ENCODE measurements at places on chromosomes 12 and 14.

DNA sequence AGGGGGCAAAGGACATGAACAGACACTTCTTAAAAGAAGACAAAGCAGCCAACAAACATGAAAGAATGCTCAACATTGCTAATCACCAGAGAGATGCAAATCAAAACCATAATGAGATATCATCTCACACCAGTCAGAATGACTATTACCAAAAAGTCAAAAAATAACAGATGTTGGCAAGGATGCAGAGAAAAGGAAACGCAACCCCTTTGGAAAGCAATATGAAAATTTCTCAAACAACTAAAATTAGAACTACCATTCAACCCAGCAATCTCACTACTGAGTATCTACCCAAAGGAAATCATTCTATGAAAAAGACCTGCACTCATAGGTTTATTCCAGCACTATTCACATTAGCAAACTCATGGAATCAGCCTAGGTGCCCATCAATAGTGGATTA is 25.6 kb downstream of the MDM1 start:
- DNase-seq, result no peak

DNA sequence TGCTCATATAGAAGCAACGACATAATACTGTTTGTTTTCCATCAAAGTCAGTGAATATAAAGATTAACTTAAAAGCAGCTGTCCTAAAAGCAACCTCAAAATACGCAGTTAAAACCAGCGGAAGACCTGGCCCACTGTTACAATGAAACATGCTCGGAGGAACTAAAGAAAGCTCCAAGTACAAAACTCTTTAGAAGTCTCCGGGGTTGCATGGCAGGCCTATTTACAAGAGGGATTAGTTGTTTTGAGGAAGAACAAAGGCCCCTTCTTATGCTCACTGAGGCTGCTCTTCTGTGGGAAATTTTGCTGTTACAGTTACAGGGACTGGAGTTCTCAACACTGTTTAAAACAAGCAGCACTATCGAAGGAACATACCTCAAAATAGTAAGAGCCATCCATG is 75.9 kb upstream of the C12orf71 start:
- no peak for DNase-seq

- DNase-seq, result no peak
Measured at GRCh38 chr12:107310621-107311020, 217.3 kb upstream of the CRY1 start.

GRCh38 chr14:59816941-59817340 is 53.6 kb downstream of the RTN1 start:
- no peak for DNase-seq

- peak; percentile 51 for DNase-seq
Measured at GRCh38 chr12:104410326-104410725, 46.4 kb upstream of the CHST11 start.

GRCh38 chr12:29563636-29564035 is 66.2 kb upstream of the OVCH1 start:
- no peak for DNase-seq

DNA sequence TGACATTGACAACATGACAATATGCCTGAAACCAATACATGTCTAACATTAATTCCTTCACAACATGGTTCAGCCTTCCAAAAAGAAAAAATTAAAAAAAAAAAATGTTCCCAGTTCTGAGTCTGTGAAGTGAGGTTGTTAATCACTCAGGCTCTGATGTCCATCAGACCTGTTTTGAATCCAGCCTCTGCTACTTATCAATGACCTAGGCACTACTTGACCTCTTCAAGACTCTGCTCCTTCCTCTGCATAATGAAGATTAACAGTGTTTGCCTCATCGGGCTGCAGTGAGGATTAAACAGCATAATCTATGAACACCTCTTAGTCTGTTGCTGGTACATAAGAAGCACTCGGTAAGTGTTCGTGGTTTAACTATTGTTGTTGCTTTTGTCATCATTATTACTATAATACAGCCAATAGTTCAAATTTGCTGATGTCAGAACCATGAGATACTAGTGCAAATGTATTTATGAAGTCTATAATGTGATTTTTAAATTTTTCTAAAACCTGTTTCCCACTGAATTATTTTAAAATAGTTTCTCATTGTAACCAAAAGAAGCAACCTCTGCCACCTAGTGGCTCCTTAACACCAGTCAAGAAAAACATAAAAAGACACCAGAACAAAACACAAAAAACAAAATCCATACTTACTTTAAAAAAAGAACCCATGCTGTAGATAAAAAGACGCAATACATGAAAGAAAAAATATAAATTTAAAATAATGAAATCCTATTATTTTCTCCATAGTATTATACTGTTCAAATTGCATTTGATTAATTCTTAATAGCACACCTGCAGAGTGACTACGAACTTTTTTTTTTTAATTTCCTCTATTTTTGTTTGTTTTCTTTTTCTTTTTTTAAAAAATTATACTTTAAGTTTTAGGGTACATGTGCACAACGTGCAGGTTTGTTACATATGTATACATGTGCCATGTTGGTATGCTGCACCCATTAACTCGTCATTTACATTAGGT is 20.3 kb upstream of the TMX1 start:
- DNase-seq, result peak; percentile 61

DNA sequence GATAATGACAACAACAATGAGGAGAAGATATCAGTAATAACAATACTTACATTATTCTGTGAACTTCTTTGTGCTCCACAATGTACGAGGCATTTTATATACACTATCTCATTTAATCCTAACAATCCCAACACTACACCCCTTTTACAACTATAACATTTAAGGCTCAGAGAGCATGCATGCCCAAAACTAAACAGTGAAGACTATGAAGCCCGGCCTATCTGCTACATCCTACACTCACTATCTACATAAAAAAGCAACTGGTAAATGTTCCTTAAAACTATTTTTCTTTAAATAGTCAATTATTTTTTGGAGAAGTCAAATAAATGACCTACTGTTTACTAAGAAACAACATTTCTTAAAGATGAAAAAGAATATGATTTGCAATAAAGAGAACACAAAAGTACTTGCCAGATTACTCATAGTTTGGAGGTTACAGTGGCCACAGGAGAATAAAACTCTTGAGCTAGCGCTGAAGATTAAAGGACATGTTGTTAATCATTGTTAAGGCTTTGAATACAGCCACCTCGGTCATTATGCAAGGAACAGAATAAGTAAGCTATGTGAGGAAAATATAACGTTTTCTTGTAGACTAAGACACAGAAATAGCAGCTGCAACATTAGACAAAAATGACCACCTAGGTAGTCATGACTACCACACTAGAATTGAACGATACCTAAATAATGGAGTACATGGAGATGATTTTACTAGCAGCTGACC is 56.7 kb downstream of the EPS8 start:
- peak; percentile 87 for DNase-seq

DNA sequence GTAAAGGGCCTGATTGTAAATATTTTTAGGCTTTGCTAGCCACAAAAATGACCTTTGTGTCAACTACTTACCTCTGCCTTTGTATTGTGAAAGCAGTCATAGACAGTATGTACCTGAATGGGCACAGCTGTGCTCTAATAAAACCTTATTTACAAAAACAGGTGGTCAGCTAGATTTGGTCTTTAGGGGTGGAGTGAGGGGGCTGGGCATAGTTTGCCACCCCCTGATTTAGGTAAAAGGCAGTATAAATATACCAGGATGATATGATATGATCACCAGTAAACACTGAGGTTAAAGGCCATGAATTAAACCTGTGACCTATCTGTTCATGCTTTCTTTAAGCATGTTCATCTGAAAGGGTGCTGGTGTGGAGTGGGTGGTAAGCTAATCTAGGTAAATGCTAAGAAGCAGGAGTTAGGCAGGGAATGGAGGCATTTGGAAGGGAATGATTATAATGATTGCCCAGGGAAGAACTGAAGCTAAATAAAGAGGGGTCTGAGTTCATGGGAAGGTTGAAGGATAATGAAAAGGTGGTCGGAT is 77.1 kb upstream of the BCAT1 start:
- DNase-seq, result no peak

DNA sequence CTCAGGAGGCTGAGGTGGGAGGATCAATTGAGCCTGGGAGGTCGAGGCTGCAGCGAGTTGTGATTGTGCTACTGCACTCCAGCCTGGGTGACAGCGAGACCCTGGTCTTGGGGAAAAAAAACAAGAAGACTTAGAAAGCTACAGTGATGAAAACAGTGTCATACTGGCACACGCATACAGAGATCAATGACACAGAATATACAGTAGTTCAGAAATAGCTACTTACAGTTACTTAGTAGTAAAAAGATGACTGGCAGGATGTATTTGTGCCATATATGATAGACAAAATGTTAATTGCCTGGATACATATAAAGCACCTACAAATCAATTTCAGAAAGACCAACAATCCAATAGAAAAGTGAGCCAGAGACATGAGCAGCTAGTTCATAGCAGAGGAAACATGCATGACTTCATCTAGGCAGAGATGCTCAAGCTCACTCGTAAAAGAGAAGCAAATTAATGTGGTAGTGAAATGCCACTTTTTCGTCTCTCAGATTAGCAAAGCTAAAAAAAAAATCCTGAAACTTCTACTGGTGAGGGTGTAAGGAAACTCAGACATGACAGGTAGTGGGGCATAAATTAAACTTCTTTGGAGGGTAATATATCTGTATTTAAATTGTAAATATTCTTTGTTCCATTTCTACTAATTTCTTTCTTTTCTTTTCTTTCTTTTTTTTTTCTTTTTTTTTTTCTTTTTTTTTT is 2.5 kb upstream of the ALDH2 start:
- no peak for DNase-seq
